Stomach (tissue), 19 donors: ENCODE measurements at places on chromosomes 2 and 18. TPM values are rescaled to one million over a fixed set of nuclear protein-coding genes. Genes with fewer than 3 reads are reported as not detected.

Gene CFAP65
- total RNA-seq, result 2.6 TPM

Gene HAAO
- total RNA-seq, result not detected

Gene OXER1
- total RNA-seq, result not detected

Gene DUSP19
- total RNA-seq, result not detected

- H3K36me3 ChIP-seq, result no peaks in the 10 kb centered on the region
- no peaks in the 10 kb centered on the region for H3K27me3 ChIP-seq
- H3K4me1 ChIP-seq, result no peaks in the 10 kb centered on the region
- no peak for DNase-seq
- no peak overlapping the region for H3K4me3 ChIP-seq
Measured at GRCh38 chr18:73614812-73615211, 532.8 kb downstream of the FBXO15 start.

DNA sequence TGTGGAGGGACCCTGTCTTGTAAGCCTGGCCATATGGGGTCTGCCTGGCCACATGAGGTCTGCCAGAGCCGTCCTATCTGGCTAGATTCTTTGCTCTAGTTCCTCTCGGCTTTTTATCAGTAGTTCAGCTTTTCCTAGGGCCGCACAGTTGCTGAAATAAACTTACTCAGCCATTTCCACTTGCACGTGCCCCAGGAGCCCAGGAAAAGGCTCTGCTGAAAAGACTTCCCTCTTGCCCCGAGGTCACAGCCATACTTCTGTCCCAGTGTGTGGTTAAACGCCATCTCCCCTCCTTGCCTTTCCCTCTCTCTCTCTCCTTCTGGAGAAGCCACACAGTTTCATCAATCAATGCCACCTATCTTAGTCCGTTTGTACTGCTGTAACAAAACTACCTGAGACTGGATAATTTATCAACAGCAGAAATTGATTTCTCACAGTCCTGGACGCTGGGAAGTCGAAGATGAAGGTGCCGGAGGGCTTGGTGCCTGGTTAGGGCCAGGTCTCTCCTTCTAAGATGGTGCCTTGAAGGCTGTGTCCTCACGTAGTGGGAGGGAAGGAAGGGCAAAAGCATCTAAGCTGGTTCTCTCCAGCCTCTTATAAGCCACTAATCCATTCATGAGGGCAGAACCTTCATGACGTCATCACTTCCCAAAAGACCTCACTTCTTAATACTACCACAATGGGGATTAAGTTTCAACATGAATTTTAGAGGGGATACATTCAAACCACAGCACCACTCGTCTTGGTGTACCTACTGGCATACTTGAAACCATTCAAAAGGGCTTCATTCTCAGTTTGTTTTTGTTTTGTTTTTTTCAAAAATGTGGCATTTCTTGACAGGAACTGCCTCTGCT, 11.2 kb upstream of the GALM start:
- H3K4me1 ChIP-seq, result peaks cover 12% of the 10 kb centered on the region
- H3K27ac ChIP-seq, result no peak overlapping the region
- no peak overlapping the region for H3K4me3 ChIP-seq
- no peaks in the 10 kb centered on the region for H3K36me3 ChIP-seq

- no peaks in the 10 kb centered on the region for H3K36me3 ChIP-seq
- H3K4me1 ChIP-seq, result no peaks in the 10 kb centered on the region
Measured at GRCh38 chr18:66872277-66872676, 268.4 kb upstream of the CDH19 start.

DNA sequence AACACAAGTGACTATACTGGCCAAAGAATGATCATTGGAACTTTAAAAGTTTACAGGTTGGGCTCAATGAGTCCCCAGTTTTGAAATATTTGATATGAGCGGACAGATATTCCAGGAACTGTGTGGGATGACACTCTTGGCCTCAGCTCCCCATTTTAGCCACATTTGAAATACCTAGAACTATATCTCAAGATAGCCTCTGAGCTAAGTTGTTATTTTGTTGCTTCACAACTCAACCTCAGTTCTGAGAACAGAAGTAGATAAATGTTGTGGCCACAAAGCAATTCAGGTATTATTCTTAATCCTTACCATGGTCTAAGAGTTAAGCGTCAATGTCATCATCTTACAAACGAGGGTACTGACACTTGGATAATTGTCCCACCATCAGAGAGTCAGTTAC, 172.2 kb upstream of the SETBP1 start:
- H3K36me3 ChIP-seq, result no peaks in the 10 kb centered on the region
- DNase-seq, result no peak
- H3K27ac ChIP-seq, result no peak overlapping the region
- H3K4me3 ChIP-seq, result no peak overlapping the region

GRCh38 chr18:8657873-8658470, 47.4 kb upstream of the MTCL1 start:
- H3K4me3 ChIP-seq, result no peak overlapping the region
- no peak for DNase-seq
- peaks cover 12% of the 10 kb centered on the region for H3K4me1 ChIP-seq
- H3K27me3 ChIP-seq, result no peaks in the 10 kb centered on the region

DNA sequence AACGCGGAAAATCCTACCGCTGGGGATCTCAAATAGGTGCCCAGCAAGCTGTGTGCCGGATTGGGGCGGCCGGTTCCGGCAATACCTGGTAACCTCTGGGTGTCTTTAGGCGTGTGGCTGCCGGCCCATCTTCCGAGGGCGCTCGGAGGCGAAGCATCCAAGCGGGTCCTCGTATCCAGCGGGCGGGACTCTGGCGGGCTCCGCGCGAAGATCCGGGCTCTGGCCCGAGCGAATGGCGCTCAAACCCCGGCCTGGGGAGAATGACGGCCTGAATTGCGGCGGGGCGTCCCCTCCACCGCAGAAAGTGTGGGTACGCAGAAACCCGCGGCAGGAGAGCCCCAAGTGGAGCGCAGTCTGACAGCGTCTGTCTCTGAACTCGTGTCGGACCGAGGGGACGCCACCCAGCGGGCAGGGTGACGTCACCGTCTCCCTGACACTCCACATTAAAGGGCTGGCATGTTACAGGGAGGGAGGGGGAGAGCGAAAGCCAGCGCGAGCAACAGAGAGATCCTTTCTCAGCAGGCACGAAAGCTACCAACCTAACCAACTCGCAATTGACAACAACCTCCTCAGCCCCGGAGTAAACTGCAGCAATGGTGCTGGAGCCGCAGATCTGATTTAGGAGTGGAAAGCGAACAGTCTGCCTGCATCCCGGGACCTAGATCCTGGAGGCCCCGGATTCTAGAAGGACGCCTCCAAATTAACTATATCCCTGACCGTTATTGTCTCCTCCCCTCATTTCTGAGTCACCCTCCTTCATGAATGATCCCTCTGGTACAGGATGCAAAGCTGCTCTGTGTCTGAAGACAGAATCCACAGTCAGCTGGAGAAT, at the start of gene SKOR2:
Gene SKOR2 (minus strand): TSS at position 372 of the 832 bp plus-strand sequence. CDS start 2,477 bp downstream, outside the sequence.
- DNase-seq, result no peak
- no peak within 1 kb of the TSS for H3K4me3 ChIP-seq
- H3K36me3 ChIP-seq, result no peaks in the 10 kb centered on the region

- no peak overlapping the region for H3K27ac ChIP-seq
- H3K4me3 ChIP-seq, result no peak overlapping the region
- no peaks in the 10 kb centered on the region for H3K36me3 ChIP-seq
Measured at GRCh38 chr2:177098001-177098613, 114.5 kb upstream of the HNRNPA3 start.

DNA sequence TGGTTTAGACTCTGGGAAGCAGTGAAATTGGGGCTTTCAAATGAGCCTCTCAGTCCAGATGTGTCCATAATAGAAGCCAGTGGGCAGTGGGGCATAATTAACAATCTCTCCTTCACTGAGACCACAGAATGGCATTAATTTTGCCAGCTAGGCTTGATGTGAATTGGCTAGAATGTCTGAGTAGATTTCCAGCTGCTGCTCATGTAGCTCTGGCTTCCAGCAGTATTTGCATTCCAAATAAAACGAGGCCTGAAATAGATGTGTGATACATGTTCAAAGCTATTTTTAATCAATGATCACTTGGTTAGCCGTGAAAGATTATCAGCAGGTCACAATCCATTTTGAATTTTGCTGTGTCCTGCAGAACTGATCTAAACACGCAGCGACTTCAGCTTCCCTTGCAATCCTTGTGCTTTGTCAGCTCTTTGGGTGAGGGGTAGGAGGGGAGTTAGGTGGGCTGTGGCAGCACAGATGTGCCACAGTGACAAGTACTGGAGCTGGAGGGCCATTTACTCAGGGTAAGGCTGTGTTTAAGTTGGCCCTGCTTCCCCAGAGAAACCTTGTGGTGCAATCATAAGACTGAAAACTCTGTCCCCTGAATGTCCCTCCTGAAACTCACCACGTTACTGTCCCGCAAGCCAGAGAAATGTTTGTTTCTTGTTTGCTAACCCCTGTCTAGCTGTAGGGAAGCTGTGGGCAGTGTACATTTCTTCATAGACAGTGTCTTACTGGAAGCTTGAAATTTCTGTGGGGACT, 56.9 kb upstream of the TMEM178A start:
- H3K4me3 ChIP-seq, result no peak overlapping the region
- H3K4me1 ChIP-seq, result peaks cover 16% of the 10 kb centered on the region
- DNase-seq, result no peak
- no peaks in the 10 kb centered on the region for H3K36me3 ChIP-seq
- no peak overlapping the region for H3K27ac ChIP-seq

- no peaks in the 10 kb centered on the region for H3K4me1 ChIP-seq
- H3K36me3 ChIP-seq, result no peaks in the 10 kb centered on the region
- no peak overlapping the region for H3K27ac ChIP-seq
- no peak for DNase-seq
Measured at GRCh38 chr2:71313016-71313766, 18.4 kb upstream of the ZNF638 start.

DNA sequence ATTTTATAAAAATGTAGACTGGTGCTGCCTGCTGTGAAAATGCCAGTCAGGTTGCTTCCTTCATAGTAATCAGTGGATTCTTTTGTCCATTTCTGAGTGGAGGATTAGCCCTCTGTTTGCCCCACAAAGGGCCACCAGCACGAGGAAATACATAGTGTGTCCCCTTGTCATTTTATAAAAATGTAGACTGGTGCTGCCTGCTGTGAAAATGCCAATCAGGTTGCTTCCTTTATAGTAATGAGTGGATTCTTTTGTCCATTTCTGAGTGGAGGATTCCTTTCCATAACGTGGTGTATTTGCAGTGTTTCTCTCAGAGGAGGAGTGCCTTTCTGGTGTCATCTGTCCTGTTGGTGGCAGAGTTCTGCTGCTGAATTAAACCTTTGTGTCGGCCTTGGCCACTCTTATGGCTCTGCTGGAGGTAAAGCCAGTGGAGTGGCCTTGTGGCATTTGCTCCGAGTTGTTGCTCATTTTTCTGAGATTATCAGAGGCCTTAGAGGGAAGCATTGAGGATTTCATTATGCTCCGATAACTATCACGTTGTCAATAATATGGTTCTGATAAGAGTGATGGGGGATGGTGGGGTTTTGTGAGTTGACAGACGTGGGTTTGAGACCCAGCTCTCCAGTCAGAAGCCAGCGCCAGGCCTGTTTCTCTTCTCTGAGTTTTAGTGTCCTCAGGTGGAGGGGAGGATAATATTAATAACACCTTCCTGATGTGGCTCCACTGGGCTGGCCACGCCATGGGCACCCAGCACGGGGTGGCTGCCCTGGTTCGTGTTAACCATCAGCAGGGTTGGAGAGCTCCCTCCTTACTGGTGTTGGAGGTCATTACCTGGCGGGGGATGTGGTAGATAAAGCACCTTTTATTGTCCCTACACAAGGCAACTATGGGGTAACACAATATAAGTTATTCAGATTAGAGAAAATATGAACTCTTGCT, 96.6 kb downstream of the NEDD4L start:
- H3K36me3 ChIP-seq, result no peaks in the 10 kb centered on the region
- peaks cover 27% of the 10 kb centered on the region for H3K4me1 ChIP-seq
- H3K27ac ChIP-seq, result no peak overlapping the region

GRCh38 chr18:76589866-76590265, 94.8 kb upstream of the ZNF516 start:
- H3K27ac ChIP-seq, result no peak overlapping the region
- H3K36me3 ChIP-seq, result no peaks in the 10 kb centered on the region
- DNase-seq, result no peak
- no peak overlapping the region for H3K4me3 ChIP-seq
- peaks cover 7% of the 10 kb centered on the region for H3K4me1 ChIP-seq
- peaks cover 7% of the 10 kb centered on the region for H3K27me3 ChIP-seq

DNA sequence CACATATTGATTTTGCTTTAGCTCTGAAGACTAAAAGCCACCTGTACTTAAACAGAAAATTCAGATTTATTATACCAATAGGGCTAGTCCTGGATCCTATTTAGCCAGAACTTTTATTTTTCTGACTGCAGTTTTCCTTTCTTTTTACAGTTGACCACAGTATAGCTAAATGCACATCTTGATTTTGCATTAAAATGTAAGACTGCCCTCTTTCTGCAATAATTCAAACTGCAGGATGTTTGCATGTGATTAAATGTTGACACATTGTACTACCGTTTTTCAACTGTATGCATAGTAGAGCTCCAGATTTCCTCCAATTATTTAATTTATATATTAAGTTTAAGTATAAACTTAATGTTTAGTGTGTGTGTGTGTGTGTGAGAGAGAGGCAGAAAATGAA, 1262.9 kb downstream of the SUCLG1 start:
- H3K36me3 ChIP-seq, result no peaks in the 10 kb centered on the region
- no peaks in the 10 kb centered on the region for H3K4me1 ChIP-seq
- no peak overlapping the region for H3K27ac ChIP-seq
- peak; percentile 57 for DNase-seq

- H3K27ac ChIP-seq, result no peak overlapping the region
- no peak for DNase-seq
- peaks cover 39% of the 10 kb centered on the region for H3K4me1 ChIP-seq
- no peak overlapping the region for H3K4me3 ChIP-seq
- H3K27me3 ChIP-seq, result no peaks in the 10 kb centered on the region
Measured at GRCh38 chr2:230412846-230413245, 3.2 kb upstream of the SP100 start.

- H3K27me3 ChIP-seq, result no peaks in the 10 kb centered on the region
- no peak overlapping the region for H3K4me3 ChIP-seq
- no peaks in the 10 kb centered on the region for H3K4me1 ChIP-seq
- DNase-seq, result no peak
- no peak overlapping the region for H3K27ac ChIP-seq
- no peaks in the 10 kb centered on the region for H3K36me3 ChIP-seq
Measured at GRCh38 chr2:142037066-142037465, 93.8 kb downstream of the LRP1B start.

- no peak overlapping the region for H3K4me3 ChIP-seq
- DNase-seq, result peak; percentile 18
- no peaks in the 10 kb centered on the region for H3K27me3 ChIP-seq
- peaks cover 9% of the 10 kb centered on the region for H3K4me1 ChIP-seq
- peak overlapping the region; percentile 49 for H3K27ac ChIP-seq
Measured at GRCh38 chr2:218315397-218315796, 23.1 kb upstream of the TMBIM1 start.

- no peaks in the 10 kb centered on the region for H3K27me3 ChIP-seq
- DNase-seq, result no peak
- H3K4me1 ChIP-seq, result peaks cover 5% of the 10 kb centered on the region
- H3K27ac ChIP-seq, result no peak overlapping the region
- H3K36me3 ChIP-seq, result no peaks in the 10 kb centered on the region
Measured at GRCh38 chr2:71801969-71802368, 345.7 kb downstream of the CYP26B1 start.

GRCh38 chr18:70673831-70674230, 385.0 kb downstream of the SOCS6 start:
- no peak for DNase-seq
- no peak overlapping the region for H3K27ac ChIP-seq
- H3K27me3 ChIP-seq, result no peaks in the 10 kb centered on the region
- no peaks in the 10 kb centered on the region for H3K4me1 ChIP-seq
- no peaks in the 10 kb centered on the region for H3K36me3 ChIP-seq
